ENCODE measurements at places on chromosomes 7 and 10. TPM values are rescaled to one million over a fixed set of nuclear protein-coding genes. Genes with fewer than 3 reads are reported as not detected.

Gene SMKR1
- not detected for total RNA-seq

Gene TMEM196
- total RNA-seq = not detected

Gene NODAL
- not detected for total RNA-seq

Gene FOXP2
- total RNA-seq = 0.10 TPM

Gene PDE6C
- total RNA-seq = not detected

Gene OR2A5
- total RNA-seq = not detected

Gene FBXO24
- total RNA-seq = 0.50 TPM

Gene NACAD
- 5.7 TPM for total RNA-seq

Gene TDRD1
- not detected for total RNA-seq

Gene EN2
- total RNA-seq = not detected

Gene GLCCI1
- total RNA-seq = 16.7 TPM

Gene TCERG1L
- not detected for total RNA-seq

Gene ANLN
- total RNA-seq = 229 TPM
